ENCODE measurements at places on chromosomes 12 and 14.

DNA sequence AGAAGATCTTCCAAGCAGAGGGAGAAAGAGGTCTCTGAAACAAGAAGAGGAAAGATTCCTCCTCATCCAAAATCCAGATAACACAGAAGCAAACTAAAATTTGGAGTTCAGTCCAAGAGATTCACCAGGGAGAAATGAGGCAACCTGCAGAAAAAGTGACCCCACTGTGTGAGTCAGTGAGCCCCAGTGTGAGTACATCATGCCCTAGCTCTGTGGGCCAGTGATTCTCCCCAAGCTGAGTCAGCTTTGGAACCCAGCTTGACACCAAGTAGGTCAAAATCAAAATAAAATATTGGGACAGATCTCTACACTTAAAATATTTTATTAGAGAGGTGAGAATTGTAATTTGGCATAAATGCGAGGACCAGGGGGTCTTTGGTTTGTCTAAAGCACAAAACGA lies 17.2 kb downstream of the CLEC2B start:
- DNase-seq = no peak

- no peak for DNase-seq
These were observed 3.7 kb downstream of the NUAK1 start for GRCh38 chr12:106135075-106135474.

- no peak for DNase-seq
These were observed 199.9 kb upstream of the KRR1 start for GRCh38 chr12:75711271-75711670.

GRCh38 chr14:90760078-90760444 lies 56.2 kb downstream of the TTC7B start:
- no peak for DNase-seq

GRCh38 chr12:106582641-106583230 lies at the start of gene RFX4:
TSS of gene RFX4 (plus strand) at chr12:106583004. CDS start at chr12:106583321, 317 bp downstream.
- no peak for DNase-seq

DNA sequence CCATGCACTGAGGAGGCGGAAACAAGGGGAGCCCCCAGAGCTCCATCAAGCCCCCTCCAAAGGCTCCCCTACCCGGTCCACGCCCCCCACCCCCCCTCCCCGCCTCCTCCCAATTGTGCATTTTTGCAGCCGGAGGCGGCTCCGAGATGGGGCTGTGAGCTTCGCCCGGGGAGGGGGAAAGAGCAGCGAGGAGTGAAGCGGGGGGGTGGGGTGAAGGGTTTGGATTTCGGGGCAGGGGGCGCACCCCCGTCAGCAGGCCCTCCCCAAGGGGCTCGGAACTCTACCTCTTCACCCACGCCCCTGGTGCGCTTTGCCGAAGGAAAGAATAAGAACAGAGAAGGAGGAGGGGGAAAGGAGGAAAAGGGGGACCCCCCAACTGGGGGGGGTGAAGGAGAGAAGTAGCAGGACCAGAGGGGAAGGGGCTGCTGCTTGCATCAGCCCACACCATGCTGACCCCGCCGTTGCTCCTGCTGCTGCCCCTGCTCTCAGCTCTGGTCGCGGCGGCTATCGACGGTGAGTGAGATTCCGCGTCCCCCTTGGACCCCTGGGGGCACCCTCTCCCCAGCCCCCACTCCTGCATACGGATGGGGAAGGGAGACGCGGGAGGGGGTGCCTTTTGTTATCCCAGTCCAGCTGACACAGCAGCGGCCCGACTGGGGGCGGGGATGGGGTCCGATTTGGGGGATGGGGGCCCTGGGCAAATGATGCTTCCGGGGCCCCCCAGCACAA lies 400 bp downstream of the LRP1 start:
- no peak for DNase-seq

DNA sequence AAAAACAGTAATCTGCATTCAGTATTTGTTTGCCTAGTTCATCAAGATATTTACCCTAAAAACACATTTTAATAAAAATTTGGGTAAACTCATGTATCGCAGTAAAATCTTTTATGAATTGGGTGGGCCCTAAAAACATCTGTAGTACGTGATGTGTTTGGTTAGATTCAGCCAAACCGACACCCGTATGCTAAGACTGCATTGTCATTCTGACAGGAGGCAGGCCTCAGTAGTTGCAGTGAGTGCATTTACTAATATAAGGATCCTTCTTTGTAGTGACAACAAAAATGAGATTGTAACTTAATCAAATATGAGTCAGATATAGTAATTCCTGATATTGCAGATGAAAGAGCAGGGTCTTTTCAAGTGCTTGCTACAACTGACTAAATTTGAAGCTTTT lies 191.8 kb downstream of the SLC16A7 start:
- no peak for DNase-seq

GRCh38 chr12:47507221-47507620 lies 198.6 kb downstream of the RPAP3 start:
- no peak for DNase-seq

DNA sequence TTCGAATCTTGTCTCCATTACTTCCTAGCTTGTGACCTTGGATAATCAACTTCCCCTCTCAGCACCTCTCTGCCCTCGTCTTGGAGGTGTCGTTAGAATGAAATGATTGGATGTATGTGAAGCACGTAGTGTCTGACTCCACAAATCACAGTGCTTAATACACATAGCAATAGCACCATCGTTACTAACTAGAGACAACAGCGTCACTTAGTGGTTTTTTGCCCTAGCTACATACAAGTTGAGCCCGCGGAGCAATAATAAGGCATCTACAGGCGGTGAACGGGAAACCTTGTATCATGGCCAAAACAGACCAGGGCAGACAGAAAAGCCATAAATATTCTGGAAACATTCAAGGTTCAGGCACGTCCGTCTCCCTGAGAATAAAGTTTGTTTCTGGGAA lies 154.9 kb downstream of the ASCL4 start:
- DNase-seq = no peak

DNA sequence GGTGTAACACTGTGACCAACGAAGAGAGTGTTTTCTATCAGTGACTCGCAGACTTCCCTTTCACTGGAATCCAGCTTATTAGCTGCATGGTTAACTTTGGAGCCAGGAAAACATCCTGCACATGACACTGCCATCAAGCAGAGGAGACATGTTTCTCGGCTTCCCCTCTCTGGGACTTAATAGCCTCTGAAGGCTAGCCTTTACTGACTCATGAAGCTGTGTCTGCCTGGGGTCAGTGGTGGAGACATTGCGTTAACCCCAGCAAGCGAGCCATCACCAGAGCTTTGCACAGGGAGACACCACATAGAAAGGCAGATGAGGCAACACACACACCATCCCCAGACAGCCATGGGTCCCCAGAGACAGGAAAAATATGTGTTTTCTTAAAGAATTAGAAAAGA lies 126.9 kb upstream of the PRICKLE1 start:
- DNase-seq = no peak

GRCh38 chr14:101072531-101072930 lies 169.0 kb upstream of the RTL1 start:
- no peak for DNase-seq

DNA sequence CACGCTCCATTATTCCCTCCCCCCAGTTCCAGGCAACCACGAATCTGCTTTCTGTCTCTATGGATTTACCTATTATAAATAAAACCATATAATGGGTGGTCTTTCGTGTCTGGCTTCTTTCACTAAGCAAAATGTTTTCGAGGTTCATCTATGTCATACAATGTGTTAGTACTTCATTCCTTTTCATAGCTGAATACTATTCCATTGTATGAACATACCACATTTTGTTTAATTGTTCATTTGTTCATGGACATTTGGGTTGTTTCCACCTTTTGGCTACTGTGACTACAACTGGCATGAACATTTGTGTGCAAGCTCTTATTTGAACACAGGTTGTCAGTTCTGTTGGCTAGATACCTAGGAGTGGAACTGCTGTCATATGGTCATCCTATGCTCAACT lies 12.9 kb upstream of the PAPOLA start:
- DNase-seq = no peak

DNA sequence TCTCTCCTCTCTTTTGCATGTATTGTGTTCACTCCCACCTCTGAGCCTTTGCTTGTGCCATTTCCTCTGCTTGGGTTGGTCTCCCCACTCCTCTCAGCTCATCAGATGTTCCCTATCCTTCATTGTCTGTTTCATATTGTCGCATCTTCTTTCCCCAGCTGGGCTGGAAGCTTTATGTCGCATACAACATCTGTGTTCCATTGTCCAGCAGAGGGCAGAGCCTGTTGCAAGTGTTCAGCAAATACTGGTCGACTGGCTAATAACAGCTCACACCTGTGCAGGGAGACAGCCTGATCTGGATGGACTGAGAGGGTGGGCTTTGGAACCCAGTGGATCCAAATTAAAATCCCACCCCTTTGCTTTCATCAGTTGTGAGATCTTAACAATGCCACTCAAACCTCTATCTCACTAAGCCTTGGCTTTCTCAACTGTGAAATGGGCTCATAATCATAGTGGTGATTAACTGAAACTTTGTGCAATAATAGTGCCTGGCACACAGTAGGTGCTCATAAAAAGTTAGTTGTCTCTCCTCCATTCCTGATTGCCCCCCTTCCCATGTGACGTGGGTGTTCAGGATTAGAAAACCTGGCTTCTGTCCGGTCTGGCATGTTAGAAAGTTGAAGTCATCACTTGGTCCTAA lies 75.8 kb downstream of the RIN3 start:
- DNase-seq = no peak

GRCh38 chr12:41681898-41682297 lies 462.8 kb downstream of the GXYLT1 start:
- DNase-seq = no peak

GRCh38 chr12:125129591-125130255 lies 64.5 kb downstream of the AACS start:
- no peak for DNase-seq

Measured in GM19239 (cell line).